GM04503 (cell line): ENCODE measurements at places on chromosomes 11 and 22.
A peak's percentile ranks its signal among the peaks of the same experiment; 100 is the strongest.

DNA sequence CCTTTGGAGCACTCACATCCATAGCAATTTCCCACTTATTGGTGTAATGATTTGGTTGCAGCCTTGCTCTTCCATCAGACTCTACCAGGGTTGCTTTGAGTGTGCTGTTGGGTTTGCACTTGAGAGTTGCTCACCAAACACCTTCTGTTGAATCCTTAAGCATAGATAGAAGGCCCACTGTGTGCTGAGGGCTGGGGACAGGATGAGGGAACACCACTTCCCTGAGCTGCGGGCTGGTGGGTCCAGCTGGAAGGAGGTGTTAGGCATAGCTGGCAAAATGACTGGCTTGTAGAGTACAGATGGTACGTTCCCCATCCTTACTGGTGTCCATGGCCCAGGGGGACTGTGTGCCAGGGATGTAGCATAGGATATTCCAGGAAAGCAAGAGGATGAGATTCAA is 3.9 kb downstream of the PRDM11 start:
- no peak for DNase-seq

- no peak for DNase-seq
These were observed 26.5 kb upstream of the SOX6 start for GRCh38 chr11:16382638-16383380.

- DNase-seq = no peak
These were observed 14.2 kb downstream of the ALG12 start for GRCh38 chr22:49904040-49904369.

GRCh38 chr11:69012092-69013008 is 696 bp downstream of the MRGPRF start:
- DNase-seq = no peak

- peak; percentile 60 for DNase-seq
These were observed 197.0 kb upstream of the E2F8 start for GRCh38 chr11:19437760-19438159.

DNA sequence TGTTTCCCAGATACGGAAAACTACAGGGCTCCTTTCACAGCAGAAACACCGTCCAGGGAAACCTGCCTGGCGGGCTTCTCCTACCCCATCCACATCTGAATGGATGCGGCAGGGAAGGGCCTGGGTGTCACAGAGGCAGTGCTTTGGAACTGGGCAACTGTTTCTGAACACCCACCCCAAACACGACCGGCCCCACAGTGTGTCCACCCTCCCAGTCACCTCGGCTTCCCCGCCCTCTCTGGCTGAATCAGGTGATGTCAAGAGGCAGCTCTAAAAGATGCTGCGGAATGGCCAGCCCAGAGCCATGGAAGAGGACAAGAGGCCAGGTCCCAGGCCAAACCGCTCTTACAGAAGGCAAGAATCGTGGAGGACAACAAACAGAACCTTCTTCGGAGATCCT is 22.0 kb downstream of the IFT27 start:
- no peak for DNase-seq

- DNase-seq = no peak
These were observed 368.5 kb downstream of the NELL1 start for GRCh38 chr11:21037850-21038249.

DNA sequence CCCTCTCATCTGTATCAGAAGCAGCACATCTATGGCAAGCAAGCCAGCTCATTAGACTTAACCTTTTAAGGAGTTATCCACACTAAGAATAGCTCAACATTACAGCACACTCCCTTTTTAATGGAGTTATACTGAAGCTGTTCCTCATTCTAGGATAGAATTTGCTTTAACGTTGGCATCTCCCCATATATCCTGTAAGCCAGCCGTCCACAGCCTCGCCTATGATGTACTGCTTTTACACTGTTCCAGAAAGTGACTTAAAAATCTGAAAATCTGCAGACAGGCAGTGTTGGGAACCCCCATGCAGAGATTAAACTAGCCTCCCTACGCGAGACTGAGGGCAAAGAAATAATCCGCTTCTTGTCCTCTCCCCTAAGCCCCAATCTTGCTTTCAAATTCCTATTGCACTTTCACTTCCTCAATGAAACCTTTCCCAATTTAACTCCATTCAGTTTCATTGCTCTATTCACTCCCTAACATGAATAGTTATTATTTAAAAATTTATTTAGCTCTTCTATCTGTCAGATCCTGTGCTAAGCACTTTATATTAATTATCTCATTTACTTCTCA is 225.0 kb downstream of the BLID start:
- no peak for DNase-seq

DNA sequence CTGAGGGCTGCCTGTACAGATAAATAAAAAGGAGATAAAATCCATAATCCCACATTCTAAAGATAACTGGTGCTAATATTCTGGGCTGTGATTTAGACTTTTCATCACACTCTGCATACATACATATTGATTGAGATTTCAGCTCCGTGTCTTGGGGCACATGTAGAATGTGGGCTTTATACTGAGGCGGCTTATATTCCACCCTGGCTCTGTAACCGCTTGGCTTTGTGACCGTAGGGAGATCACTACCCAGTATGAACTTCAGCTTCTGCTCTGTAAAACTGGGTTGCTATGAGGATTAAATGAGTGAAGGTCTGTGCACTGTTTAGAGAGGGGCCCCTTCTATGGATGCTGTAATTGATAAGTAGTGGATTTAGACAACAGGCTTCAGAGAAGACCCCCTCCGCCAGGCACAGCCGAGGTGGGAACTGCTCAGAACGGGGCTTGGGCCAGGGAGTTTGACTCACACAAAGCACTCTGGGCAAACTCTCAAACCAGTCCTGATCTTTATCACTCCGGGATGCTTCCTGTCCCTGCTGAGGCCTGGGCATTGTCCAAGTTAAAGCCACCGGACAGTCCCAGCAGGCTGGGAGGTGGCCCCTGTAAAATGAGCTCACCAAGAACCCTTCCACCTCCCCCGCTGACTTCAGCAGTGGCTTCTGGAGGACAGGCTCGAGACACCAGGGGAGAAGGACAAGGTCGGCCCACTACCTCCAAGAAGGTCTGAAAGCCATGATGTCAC is 17.2 kb downstream of the KIAA1671 start:
- no peak for DNase-seq
